M059J (cell line): ENCODE measurements at places on chromosomes 6 and 20. TPM values are rescaled to one million over a fixed set of nuclear protein-coding genes. Genes with fewer than 3 reads are reported as not detected.

DNA sequence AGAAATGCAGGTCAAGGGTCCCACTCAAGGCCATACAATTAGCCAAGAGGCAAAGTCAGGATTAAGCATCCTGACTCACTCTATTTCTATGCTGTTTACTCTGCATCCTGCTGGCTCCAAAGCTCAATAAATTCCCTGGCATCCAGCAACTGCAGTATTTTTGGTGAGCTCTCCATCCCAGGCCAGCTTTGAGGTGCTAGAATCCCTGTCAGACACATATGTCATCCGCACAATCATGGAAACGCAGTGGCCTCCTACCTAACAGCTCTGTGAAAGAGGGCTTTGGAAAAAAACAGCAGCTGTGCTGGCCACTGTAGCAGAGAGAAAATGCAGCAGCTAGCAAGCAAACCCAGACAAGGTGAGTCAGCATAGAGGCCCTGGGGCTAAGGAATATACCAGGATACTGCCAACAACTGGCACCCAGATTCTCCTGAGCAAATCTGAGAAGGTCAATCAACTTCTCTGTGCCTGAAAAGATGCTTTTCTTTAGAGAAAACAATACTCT lies 58.4 kb downstream of the ANKEF1 start:
- peak; percentile 99 for DNase-seq

- DNase-seq: no peak
These were observed 43.9 kb upstream of the NOL4L start for GRCh38 chr20:32628960-32629530.

GRCh38 chr6:156283091-156283490 lies 494.1 kb upstream of the ARID1B start:
- no peak for DNase-seq

PSORS1C2 gene
- not detected in 2 replicates for total RNA-seq
